ENCODE measurements at places on chromosomes 5 and 9.

GRCh38 chr5:143536364-143536763 is 132.9 kb upstream of the NR3C1 start:
- H3K36me3 ChIP-seq: no peaks in the 10 kb centered on the region
- no peak overlapping the region for H3K4me3 ChIP-seq
- H3K4me1 ChIP-seq: no peaks in the 10 kb centered on the region
- no peaks in the 10 kb centered on the region for H3K27me3 ChIP-seq

DNA sequence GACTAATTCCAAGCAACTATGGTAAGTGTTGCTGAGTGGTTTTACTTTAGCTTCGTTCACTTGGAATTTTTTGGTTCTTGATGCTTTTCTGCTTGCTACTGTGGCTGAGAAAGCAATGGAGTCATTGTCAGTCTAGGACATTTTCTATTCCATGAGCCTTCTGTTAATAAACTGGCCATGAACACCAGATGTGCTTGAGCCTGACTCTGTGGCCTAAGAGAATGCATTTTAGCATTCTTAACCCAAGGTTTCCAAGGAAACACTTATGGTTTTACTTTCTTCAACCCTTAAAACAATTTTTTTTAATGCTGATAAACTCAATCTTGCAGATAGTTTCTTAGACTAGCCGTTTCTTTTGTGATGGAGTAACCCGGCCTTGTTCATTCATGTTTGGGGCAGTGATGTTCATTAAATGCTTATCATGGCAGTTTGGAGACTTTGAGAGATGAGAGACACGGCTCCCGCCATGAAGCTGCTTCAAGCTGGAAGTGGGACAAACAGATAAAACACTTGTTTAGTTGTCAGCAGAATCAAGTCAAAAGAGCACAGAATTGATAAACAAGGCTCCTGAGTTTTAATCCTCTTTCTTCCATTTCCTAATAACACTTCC is 42.4 kb downstream of the OSTF1 start:
- no peak for DNase-seq
- no peaks in the 10 kb centered on the region for H3K27me3 ChIP-seq
- peaks cover 28% of the 10 kb centered on the region for H3K36me3 ChIP-seq

- H3K4me3 ChIP-seq: no peak overlapping the region
- H3K27ac ChIP-seq: no peak overlapping the region
- H3K4me1 ChIP-seq: peaks cover 34% of the 10 kb centered on the region
- H3K36me3 ChIP-seq: no peaks in the 10 kb centered on the region
- H3K27me3 ChIP-seq: no peaks in the 10 kb centered on the region
These were observed 4.2 kb downstream of the C1QTNF2 start for GRCh38 chr5:160366230-160366629.

DNA sequence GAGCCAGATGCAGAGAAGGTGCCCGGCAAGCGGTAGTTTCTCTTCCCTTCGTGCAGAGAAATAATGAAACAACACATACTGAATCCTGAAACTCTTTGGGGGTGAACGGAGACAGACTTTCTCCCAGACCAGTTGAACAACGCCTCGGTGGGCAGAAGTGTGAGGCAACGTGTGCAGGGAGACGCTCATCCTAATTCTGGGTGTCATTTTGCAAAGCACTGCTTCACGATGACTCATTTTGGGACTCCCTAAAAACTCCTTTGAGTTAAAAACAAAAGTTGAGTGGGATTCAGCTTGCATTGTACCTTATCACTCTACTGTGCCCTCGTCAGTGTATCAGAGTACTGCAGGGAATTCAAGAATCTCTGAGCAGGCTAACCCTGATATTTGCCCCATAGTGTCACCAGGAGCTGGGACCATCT is 3.5 kb upstream of the NEK6 start:
- no peaks in the 10 kb centered on the region for H3K36me3 ChIP-seq
- no peaks in the 10 kb centered on the region for H3K4me1 ChIP-seq
- H3K4me3 ChIP-seq: no peak overlapping the region
- DNase-seq: no peak
- H3K27ac ChIP-seq: no peak overlapping the region
- no peaks in the 10 kb centered on the region for H3K27me3 ChIP-seq

- no peak overlapping the region for H3K4me3 ChIP-seq
- no peaks in the 10 kb centered on the region for H3K36me3 ChIP-seq
- no peaks in the 10 kb centered on the region for H3K27me3 ChIP-seq
- H3K4me1 ChIP-seq: no peaks in the 10 kb centered on the region
- no peak for DNase-seq
- no peak overlapping the region for H3K27ac ChIP-seq
These were observed 192.6 kb upstream of the PRDM9 start for GRCh38 chr5:23314827-23315226.

DNA sequence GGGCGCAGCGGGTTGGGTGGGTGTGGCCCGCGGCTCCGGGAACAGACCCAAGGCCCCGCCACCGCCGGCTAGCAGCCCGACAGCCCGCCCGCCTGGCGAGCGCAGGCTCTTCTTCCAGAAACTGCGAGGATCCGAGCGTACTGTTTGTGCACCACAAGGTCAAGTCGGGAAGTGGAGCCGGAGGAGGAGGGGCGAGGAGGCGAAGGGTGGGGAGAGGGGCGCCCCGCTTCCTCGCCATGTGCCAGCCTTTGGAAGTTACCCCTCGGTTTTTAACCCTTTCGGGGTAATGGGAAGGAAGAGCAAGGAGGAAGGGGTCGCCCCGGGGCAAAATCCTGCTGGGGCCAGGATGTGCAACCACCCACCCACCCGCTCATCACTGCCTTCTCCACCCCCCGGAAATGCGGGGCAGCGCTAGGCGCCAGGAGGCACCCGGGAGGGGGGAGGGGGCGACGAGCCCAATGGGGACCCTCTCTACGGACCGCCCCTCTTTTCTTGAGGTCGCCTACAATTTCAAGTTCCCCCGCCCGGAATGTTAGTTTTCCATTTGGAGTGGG is 1.1 kb upstream of the JADE2 start:
- H3K27ac ChIP-seq: peak overlapping the region; percentile 99
- no peaks in the 10 kb centered on the region for H3K36me3 ChIP-seq
- no peaks in the 10 kb centered on the region for H3K4me1 ChIP-seq
- H3K4me3 ChIP-seq: peak overlapping the region; percentile 75

DNA sequence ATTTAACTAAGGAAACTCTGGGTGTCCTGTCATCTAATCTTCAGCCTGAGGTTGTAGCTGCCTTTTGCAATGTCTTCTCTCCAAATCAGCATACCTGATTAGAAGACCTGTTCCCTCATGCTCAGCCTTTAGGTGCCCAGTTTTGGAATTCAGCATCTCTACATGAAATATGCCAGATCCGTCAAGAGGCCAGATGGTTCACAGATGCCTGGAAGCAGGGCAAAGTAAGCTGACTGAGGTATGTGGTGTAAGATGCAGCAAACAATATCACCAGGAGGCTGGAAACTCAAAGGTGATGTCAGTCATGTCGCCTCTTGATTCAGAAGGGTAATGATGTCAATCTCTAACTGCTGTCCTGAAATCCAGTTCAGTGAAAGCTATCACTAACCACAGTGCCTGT is 324.4 kb downstream of the PRELID2 start:
- H3K36me3 ChIP-seq: no peaks in the 10 kb centered on the region
- H3K27ac ChIP-seq: no peak overlapping the region
- no peaks in the 10 kb centered on the region for H3K27me3 ChIP-seq
- H3K4me3 ChIP-seq: no peak overlapping the region
- peaks cover 5% of the 10 kb centered on the region for H3K4me1 ChIP-seq
- no peak for DNase-seq

GRCh38 chr9:36074870-36075532 is 38.3 kb downstream of the RECK start:
- H3K27ac ChIP-seq: peak overlapping the region; percentile 20
- no peaks in the 10 kb centered on the region for H3K27me3 ChIP-seq

- H3K4me3 ChIP-seq: no peak overlapping the region
- no peak overlapping the region for H3K27ac ChIP-seq
- DNase-seq: no peak
- no peaks in the 10 kb centered on the region for H3K4me1 ChIP-seq
- H3K27me3 ChIP-seq: no peaks in the 10 kb centered on the region
These were observed 25.6 kb upstream of the SCAMP1 start for GRCh38 chr5:78334811-78335210.

GRCh38 chr9:127828262-127829031 is 25.8 kb downstream of the FPGS start:
- peak overlapping the region; percentile 41 for H3K4me3 ChIP-seq
- H3K27ac ChIP-seq: peak overlapping the region; percentile 69
- peaks cover 30% of the 10 kb centered on the region for H3K36me3 ChIP-seq
- DNase-seq: peak; percentile 90
- H3K4me1 ChIP-seq: peaks cover 31% of the 10 kb centered on the region

DNA sequence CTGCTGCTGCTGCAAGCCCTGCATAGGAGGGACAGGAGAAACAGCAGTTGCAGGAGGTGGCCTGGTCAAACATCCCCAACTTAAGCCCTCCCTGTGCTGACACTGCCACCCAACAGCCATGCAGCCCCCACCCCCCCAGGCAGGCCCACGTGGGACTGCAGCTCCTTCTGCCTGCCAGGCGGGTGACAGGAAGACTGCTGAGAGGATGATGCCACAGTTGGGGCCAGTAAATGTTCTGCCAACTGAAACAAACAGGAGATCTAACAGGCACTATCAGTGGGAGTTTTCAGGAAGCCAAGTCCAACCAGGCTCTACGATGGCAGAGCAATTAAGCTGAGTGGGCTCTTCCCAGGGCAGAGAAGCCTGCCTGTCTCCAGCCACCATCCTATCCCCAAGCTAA is 31.1 kb downstream of the DIRAS2 start:
- H3K36me3 ChIP-seq: no peaks in the 10 kb centered on the region
- H3K27me3 ChIP-seq: no peaks in the 10 kb centered on the region
- H3K4me1 ChIP-seq: no peaks in the 10 kb centered on the region
- DNase-seq: no peak
- H3K4me3 ChIP-seq: no peak overlapping the region

GRCh38 chr9:121930956-121931355 is 162.2 kb downstream of the TTLL11 start:
- no peak for DNase-seq
- no peaks in the 10 kb centered on the region for H3K4me1 ChIP-seq
- no peaks in the 10 kb centered on the region for H3K27me3 ChIP-seq
- H3K4me3 ChIP-seq: no peak overlapping the region
- H3K27ac ChIP-seq: no peak overlapping the region

DNA sequence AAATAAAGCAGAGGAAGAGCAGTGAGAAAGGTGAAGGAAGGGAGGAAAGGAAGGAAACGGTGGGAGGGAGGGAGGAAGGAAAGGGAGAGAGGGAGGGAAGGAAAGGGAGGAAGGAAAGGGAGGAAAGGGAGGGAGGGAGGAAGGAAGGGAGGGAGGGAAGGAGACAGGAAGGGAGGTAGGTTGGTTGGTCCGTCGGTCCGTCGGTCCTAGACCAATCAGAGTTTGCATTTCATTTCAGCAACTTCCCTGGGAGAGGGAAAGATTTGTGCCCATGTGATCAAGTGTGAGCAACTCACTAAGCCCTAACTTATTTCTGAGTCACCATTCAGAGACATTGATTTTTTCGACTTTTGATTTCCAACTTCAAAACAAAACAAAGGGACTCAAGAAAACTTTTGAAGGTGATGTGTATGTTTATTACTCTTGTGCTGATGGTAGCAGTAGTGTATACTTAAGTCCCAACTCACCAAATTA is 18.8 kb downstream of the NANS start:
- H3K4me1 ChIP-seq: peaks cover 6% of the 10 kb centered on the region
- H3K36me3 ChIP-seq: peaks cover 17% of the 10 kb centered on the region
- no peak overlapping the region for H3K27ac ChIP-seq
- DNase-seq: no peak
- H3K4me3 ChIP-seq: no peak overlapping the region

DNA sequence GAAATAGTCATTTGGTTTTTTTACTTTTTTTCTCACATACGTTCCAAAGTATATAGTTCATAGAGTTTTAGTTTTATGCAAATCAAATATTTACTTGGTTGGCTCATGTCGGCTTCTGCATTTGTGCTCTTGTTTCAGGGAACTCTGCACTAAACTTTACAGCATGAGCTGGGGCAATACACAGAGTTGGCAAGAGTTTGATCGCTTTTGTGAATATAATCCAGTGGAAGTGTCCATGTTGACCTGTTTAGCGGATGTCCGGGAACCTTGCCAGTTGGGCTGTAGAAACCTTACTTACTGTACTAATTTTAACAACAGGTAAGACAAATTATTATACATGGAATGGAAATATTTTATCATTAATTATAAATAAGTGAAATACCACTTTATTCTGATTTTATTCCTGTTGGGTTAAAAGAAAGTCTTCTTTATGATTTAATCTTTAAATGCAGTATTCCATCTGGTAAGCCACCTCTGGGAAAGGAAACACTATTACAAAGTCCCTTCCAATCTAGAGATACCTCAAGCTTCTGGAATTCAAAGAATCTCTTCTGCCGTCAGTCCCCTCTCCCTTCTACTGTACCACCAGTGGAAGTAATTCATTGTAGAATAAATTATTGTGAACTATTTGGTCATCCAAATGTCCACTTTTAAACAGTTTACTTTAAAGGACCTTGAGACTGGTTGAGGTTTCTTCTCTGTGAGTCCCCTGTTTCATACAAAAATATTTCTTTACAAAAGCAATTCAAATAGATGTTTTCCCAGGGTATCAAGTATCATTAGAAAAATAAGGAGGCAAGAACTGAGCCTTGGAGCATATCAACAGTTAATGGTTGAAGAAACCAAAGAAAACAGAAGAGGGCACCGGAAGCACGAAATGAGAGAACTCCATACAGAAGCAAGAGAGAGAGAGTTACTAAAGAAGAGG is 45.2 kb upstream of the GLIPR2 start:
- no peak overlapping the region for H3K27ac ChIP-seq
- H3K36me3 ChIP-seq: peaks cover 5% of the 10 kb centered on the region
- DNase-seq: no peak
- no peak overlapping the region for H3K4me3 ChIP-seq
- no peaks in the 10 kb centered on the region for H3K27me3 ChIP-seq

All from tibial artery (tissue), 4 donors.